ENCODE measurements at places on chromosomes 12 and 14.

DNA sequence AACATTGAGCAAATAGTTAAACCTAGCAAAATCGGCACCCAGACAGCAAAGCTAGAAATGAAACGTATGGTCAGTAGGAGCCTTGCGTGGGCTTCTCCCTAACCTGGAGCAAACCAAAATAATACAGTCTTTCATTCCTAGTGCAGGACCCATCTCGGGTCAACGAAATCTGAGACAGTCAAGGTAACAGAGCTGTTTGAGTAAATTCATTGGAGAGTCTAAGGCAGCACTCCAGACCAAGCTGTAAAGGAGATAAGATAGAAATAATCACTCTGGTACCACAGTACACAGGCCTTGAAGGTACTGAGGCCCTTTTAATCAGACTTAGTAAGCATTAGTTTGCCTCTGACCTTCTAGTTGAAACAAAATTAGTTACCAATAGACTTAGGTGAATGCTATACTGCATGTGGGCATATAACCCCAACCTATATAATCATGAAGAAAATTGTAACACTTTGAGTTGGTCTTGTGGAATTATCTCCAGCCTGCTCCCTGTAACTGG, 54.4 kb upstream of the BICD1 start:
- no peak for DNase-seq

DNA sequence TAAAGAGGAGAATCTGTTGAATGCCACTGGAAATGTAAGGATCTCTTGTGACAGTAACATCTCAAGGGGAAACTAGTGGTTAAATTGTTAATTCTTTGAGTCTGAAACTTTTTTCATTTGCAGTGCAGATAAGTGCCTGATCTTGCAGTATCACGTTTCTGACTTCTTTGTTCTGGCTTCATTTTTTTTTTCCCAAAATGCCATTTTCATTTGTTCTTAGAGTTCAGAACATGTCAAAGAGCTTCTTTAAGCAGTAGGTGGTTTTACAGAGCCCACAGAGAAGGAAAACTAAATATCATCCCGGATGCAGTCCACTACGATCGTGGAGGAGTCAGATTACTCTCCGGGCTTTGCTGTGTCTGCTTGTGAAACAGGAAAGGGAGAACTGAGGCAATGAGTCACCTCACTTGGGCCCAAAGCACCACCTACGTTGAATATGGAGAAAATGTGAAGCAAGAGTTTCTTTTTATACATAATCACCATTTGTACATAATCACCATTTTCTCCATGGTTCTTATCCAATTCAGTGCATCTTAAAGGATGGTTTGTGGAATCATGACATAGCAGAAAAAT, 43.9 kb downstream of the HMGA2 start:
- peak; percentile 80 for DNase-seq

DNA sequence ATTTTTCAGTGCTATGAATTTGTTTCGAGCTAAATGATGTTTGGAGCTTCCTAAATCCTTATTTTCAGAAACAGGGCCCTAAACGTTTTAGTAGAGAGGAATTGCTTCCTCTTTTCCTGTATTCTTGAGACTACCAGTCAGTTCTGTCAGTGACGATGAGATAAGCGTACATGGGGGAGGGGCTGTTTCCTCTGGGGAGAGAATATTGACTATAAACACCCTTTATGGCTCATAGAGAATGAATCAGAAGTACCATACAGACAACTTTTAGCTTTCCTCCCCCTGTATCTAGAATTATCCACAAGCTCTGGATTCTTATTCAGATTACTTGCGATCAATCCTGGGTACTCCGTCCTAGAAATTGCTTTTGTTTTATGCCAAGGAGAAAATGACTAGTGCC, 5.1 kb downstream of the TBK1 start:
- DNase-seq: no peak

- DNase-seq: no peak
Observed at GRCh38 chr14:98130691-98131090, 1141.3 kb downstream of the BCL11B start.

DNA sequence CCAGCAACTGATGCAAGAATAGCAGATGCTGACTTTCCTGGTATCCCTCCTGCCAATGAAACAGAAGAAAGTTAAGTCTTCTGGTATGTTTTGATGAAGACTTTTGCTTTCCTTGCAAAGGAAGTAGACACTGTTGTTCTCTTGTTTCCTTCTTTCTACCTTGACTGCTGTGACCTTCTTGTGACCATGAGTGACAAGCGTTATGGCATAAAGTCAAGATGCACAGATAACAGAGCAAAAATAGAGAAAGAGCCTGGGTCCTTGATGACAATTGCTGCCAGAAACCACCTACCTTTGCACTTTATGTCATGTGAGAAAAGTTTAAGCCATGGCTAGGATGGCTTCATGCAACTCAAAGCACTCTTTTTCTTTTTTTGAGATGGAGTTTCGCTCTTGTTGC, 49.2 kb upstream of the LTA4H start:
- DNase-seq: no peak

GRCh38 chr14:36845356-36846012, 183.8 kb downstream of the PAX9 start:
- no peak for DNase-seq

DNA sequence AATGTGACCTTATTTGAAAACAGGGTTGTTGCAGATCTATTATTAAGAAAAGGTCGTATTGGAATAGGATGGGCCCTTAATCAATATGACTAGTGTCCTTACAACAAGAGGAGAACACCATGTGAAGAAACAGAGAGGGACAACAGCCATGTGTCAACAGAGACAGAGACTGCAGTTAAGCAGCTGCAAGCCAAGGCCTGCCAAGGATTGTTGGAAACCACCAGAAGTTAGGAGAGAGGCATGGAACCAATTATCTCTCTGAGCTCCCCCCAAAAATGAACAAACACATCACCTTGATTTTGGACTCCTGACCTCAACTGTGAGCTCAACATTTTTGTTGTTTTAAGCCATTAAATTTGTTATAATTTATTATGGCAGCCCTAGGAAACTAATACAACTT, 214.6 kb upstream of the PRKD1 start:
- no peak for DNase-seq

DNA sequence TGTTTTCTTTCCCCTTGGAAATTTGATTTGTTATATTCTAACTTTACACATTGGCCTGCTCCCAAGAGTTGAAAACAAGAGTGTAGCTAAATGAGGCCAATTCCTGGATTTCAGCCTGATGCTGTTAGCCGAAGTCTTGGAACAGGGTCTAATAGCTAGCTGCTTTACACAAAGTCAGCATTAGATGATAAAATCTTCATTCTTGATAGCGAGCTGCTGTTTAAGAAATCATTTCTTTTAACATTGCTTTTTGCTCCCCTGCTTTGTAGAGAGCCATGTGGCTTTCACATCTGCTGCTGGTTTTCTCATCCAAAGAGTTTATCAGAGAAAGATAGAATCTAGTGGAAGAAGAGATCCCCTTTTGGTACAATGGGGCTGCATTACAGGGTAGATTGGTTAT, 22.3 kb downstream of the FBXW8 start:
- no peak for DNase-seq

GRCh38 chr14:81516986-81517797, 16.5 kb downstream of the SEL1L start:
- peak; percentile 54 for DNase-seq

DNA sequence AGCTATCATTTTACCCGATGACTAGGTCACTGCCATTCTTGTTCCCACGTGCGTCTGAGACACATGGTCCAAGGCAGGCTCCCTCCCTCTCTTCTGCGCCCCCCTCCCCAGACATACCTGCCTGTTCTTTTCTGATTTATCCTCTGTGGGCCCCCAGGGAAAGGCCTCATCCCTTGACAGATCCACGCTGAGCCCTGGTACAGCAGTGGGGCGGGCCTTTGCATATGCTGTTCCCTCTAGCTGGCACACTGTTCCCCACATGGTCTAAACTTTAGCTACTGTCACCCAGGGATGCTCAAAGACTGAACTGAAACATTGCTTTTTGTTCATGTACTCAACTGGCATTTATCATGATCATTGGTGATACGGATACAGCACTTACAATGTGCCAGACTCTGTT, 122.5 kb downstream of the SCARB1 start:
- no peak for DNase-seq

DNA sequence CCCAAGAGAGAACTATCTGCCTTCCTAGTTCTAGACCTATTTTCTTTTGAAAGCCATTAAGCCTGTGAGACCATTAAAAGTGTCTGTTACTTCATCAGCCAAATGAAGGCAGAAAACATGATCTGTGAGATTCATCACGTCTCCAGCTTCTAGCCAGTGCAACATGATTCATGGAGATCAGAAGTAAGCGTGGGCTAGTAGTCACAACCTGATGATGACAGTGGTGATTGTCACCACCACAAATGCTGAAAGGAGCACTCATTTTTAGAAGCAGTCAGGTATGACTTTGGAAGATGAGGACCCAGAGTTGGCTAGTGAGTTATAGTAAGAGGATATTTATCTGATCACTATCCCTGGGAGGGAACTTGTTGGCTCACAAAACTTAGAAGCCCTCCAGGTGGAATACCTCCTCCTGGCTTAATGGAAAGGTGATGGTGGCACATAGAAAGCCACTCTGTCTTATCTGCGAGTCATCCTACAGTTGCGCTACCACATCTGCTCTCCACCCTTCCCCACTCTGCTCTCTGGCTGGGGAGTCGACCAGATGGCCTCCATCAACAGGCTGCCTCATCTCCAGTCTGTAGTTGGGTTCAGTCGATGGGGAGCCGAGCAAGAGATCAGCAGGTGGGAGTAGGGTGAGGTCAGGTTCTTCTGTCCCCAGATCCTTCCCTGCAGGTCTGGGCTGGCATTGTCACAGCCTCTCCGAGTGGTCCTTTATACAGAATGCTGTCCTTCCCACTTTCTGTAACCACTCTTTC, 317.6 kb upstream of the FKBP4 start:
- DNase-seq: no peak

DNA sequence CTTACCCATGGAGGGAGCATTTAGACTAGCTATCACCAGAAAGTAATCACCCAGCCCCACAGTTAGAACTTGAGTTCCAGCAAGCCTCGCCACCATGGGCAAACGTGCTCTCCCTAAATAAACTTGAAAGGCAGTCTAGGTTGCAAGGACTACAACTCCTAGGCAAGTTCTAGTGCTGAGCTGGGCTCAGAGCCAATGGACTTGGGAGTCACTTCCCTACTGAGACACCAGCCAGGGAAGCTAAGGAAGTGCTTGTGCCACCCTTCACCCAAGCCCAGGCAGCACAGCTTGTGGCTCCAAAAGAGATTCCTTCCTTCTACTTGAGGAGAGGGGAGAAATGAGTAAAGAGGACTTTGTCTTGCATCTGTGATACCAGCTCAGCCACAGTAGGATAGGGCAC, 57.9 kb downstream of the SLCO1A2 start:
- no peak for DNase-seq

GRCh38 chr12:53514628-53515290, 7.5 kb upstream of the NPFF start:
- no peak for DNase-seq

GRCh38 chr14:68232300-68233055, 412.9 kb downstream of the RAD51B start:
- DNase-seq: peak; percentile 98

DNA sequence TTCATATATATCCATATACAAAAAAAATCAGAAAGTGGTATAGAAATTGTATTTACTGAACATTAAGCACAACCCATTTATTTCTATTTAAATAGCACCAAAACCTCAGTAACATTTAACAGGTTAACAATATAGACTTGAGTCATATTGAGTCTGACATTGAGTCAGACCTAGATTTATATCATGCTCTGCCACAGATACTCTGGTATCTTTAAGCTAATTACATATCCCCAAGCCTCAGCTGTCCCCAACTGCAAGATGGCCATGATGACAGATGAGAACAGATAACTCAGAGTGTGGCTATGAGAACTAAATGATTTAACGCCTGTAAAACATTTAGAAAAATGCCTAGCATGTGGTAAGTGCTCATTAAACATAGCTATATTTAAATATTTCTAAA, 40.3 kb downstream of the IFNG start:
- DNase-seq: no peak

- DNase-seq: no peak
Observed at GRCh38 chr14:99807413-99808153, 14.4 kb downstream of the EML1 start.

DNA sequence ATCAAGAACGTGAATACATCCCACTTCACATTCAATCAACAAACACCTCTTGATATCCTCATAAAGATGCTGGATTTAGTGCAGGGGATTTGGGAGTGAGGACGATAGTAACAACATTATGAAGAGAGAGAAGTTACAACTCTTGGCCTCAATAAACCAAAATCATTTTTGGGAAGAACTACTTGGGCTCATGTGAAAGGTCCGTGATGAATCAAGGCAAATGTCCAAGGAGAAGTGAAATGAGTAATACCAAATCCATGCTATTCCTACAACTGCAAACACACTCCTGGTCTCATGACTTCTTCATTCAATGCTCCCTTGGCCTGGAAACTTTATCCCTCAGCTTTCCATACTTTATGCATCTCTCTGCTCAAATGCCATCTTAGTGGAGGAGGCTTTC, 162.0 kb upstream of the LMNTD1 start:
- DNase-seq: no peak

DNA sequence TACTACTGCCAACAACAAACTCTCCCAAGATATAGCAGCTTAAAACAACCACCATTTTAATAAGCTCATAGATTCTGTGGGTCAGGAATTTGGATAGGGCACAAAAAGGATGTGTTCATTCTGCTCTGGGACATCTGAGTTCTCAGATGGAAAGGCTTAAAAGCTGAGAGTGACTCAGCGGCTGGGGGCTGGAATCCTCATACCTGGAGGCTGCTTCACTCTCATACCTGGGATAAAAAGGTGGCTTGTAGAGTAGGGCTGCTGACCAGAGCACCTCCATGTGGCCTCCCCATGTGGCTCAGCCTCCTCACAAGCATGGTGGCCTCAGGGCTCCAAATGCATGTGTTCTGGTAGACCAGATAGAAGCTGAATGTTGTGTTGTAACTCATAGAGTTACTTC, 20.2 kb upstream of the PELI2 start:
- no peak for DNase-seq

Data from AG04450 (cell line).